ENCODE measurements at places on chromosomes 7 and 10.
A peak's percentile ranks its signal among the peaks of the same experiment; 100 is the strongest.

DNA sequence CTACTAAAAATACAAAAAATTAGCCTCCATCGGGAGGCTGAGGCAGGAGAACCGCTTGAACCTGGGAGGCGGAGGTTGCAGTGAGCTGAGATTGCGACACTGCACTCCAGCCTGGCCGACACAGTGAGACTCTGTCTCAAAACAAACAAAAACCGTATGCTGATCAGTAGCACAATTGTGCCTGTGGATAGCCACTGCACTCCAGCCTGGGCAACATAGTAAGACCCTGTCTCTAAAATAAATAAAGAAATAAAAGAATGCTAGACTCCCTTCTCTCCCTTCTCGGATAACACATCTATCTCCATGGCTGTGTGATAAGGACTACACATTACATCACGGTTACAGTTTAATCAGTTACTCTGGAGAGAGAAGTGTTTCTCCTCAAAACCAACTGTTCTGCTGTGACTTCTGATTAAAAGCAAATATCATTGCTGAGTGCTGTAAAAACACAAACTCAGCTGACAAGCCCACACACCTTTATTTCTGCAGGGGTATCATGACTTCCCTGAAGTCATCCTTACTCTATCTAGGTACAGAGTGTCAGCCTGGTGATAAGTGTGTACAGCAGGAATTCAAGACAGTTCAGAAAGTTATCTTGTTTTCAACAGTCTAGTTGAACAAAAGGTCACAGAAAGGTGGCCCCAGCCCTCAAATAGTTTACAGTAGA is 5.3 kb upstream of the ARHGAP19 start:
- DNase-seq = no peak

GRCh38 chr7:85119934-85120333 is 66.9 kb downstream of the SEMA3D start:
- DNase-seq = no peak

DNA sequence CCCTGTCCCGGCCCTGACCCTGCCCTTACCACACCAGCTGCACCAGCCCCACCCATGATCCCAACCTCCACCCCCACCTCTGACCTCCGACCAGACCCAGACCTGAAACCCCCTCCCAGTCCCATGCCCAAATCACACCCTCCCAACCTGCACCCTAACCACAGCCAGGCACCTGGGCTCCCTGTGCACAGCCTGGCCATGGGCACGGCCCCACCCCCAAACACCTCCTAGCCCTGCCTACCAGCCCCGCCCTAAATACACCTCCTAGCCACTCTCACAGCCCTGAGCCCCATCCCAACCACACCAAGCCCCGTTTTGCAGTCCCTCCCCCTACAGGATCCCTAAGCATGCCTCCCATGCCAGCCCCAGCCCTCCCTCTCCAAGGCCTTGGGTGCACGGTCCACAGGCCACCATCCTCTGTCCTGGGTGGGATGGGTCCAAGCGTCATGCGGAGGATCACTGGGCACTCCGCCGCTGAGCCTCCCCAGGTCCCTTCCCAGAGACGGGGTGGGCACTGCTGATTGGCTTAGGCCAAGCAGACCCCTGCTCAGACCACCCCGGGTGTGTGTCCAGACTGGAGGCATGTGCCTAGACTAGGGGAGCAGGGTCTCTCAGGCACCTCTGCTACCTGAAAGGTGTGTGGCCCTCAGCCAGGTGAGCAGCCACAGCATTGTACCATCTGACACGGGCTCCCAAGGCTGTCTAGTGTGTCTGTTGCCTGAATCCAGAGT is 30.1 kb downstream of the INSIG1 start:
- no peak for DNase-seq

- no peak for DNase-seq
These were observed 14.7 kb downstream of the FKBP6 start for GRCh38 chr7:73342645-73343044.

GRCh38 chr7:29573567-29573966 is 9.9 kb downstream of the PRR15 start:
- DNase-seq = no peak

- DNase-seq = no peak
These were observed 609.9 kb downstream of the CCSER2 start for GRCh38 chr10:84938117-84938905.

- DNase-seq = no peak
These were observed 61.7 kb downstream of the C10orf105 start for GRCh38 chr10:71657604-71658466.

DNA sequence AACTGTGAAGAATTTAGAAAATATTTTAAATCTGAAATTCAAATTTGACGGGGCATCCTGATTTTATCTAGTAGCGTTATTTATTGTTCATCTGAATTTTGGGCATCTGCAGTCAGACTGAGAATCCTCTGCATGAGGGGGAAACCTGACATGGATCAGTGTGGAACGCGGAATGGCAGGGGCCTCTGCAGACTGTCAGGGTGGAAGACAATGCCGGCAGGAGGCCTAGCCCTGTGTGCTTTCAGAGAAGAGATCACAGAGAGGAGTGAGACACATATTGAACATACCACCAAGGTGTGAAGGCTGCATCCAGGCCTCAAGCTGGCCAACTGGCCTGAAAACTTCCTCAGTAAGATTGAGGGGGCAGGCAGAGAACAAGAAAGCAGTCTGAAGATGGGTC is 921.1 kb upstream of the GHITM start:
- no peak for DNase-seq

DNA sequence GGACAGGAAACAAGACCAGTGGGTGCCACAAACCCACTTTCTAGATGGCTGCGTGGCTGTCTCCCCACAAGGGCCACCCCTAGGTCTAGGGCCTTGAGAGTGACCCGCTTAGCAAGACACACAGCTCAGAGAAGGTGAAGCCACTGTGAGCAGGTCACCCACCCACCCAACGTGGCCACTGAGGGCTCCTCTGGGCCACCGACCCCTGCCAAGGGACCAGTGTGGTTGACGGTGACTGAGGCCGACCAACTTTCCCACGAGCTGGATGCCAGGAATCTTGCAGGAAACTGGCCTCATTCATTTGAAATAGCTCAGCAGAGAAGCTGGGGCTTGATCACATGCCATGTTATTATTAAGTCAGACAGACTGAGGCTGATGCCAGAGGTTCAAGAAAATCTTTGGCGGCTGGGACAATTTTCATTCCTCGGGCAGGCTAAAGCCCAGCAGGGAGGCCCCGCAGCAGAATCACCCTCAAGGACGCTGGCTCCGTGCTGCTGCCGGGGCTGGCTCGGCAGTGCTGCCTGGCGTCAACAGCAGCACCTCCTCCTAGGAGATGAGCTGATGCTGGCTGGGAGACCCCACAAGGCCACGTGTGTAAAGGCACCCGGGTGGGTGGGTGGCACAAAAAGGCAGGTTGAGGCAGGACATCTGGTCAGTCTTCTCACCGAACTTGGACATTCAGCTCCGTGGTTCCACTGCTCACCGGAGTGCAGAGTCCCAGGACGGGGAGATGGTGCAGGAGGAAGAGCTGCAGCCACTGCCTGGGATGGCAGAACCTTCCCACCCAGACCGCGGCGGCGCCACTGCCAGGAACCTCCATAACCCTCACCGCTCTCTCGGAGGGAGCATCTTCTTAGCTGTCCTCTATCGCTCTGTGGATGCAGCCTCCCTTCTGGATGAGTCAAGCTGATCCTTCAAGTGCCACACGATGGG is 57.8 kb downstream of the ZRANB1 start:
- DNase-seq = peak; percentile 7

- DNase-seq = peak; percentile 83
These were observed 12.0 kb downstream of the DAGLB start for GRCh38 chr7:6435486-6436384.

GRCh38 chr7:5237286-5237685 is 45.5 kb upstream of the SLC29A4 start:
- no peak for DNase-seq

- no peak for DNase-seq
These were observed 149.8 kb downstream of the SEMA3A start for GRCh38 chr7:84044834-84045233.

DNA sequence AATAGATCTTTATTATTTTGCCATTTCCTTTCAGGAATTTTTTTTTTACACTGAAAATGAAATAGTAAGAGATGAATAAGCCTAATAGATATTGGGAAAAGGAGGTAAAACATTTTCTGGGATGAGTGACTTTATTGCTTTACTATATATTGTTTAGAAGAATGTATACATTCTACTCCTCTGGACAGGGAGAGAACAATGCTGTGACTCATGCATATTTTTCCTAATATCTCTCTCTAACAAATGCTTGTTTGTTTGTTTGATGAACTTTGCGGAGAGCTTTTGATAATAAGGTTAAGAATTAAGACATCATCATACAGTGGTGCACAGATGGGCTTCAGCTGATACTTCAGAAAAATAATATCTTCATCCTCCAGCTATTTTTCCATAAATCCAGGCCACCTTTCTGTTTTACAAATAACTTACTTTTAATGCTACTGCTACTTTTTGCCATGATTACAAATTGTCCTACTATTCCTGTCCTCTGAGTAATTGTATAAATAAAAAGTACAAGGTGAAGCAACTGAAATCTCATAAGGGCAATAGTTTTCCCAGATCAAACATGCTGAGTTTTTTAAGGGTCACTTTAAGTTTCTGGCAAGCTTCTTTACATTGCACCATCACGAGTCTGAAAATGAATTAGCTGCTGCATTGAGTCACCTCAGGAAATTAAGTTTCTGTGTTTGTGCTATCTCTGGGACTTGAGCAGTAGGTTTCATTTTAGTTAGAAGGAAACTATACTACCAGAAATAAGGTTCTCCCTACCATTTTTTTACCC is 207.3 kb upstream of the POT1 start:
- no peak for DNase-seq

GRCh38 chr10:3249307-3249889 is 76.8 kb upstream of the PITRM1 start:
- DNase-seq = no peak

DNA sequence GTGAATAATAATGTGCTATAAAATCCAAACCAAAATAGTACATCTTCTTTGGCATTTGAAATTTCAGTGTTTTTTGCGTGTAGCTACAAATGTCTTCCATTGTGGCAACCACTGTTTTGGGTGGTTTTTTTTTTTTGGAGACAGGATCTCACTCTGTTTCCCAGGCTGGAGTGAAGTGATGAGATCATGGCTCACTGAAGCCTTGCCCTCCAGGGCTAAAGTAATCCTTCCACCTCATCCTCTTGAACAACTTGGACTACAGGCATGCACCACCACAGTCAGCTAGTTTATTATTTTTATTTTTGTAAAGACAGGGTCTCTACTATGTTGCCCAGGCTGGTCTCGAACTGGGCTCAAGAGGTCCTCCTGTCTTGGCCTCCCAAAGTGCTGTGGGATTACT is 455.1 kb downstream of the AUTS2 start:
- DNase-seq = no peak

GRCh38 chr10:64537928-64538327 is 1016.7 kb downstream of the REEP3 start:
- no peak for DNase-seq

GRCh38 chr7:2640482-2640830 is 8.7 kb downstream of the TTYH3 start:
- DNase-seq = no peak

- no peak for DNase-seq
These were observed 90.8 kb upstream of the KLF6 start for GRCh38 chr10:3875842-3876235.

- DNase-seq = no peak
These were observed 448 bp upstream of the PTER start for GRCh38 chr10:16436367-16436757.
